ENCODE measurements at places on chromosomes 1 and 21.

DNA sequence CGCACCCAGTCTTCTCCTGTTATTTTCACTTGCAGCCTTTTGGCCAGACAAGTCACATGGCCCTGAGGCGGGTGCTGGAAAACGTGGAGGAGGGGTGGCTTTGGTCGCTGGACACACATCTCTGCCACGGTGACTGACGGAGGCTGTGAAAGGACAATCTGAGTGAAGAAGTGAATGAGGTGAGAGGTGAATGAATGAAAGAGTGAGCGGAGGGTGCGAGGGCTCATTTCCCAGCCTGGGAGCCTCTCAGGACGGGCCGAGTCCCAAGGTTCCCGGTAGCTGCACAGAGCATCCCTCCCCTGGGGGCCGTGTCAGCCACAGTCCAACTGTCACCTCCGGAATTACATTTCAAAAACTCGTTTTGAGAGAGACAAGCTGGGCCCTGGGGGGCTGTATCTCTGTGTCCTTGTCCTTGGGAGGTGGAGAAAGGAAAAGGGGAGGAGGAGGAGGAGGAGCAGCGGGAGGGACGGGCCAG lies 89.6 kb downstream of the UBIAD1 start:
- no peak for DNase-seq

DNA sequence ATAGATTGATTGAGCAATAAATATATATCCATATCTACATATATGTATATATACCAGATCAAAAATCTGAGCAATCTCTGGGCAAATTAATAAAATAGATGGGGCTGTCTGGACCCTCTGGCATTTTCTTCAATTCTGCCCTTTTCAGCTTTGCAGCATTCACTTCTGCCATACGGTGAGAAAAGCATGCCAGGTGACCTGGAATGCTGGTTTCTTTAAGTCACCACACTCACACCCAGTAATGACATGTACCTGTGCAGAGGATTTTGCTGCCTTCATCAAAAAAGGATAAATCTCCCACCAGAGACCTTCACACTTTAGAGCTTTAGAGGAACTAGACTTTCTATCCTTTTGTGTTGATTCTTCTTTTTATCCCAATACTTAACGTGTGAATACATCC lies 223.2 kb upstream of the NFIA start:
- DNase-seq, result no peak

DNA sequence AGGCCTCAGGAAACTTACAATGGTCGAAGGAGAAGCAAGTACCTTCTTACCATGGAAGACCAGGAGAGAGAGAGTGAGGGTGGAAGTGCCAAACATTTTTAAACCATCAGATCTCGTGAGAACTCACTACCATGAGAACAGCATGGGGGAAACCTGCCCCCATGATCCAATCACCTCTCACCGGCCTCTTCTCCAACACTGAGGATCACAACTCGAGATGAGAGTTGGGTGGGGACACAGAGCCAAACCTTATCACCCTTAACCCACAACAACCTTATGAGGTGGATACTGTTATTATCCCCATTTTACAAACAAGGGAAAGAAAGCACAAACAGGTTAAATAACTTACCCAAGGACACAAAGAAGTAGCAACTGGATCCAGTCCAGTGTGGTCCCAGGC lies 80.5 kb downstream of the MPZL1 start:
- DNase-seq, result no peak

DNA sequence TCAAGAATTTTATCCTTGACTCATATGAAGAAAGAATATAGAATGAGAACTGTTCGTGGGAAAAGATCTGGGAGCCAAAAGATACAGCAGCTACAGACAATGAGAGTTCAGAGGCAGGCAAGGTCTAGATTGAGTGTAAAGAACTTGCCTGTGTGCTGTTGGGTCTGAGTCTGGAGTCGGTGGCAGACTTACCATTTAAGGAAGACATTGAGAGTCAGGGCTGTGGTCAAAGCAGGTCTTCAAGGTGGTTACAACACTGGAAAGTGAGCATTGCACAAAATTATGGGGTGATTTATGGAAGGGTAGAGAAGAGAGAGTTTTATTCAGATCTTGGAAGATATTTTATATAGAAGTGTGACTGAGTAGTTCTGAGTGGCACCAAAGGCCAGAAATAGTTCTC lies 80.6 kb downstream of the TBX19 start:
- no peak for DNase-seq

GRCh38 chr1:192170196-192170984 lies 12.1 kb downstream of the RGS18 start:
- DNase-seq, result no peak

GRCh38 chr1:151455966-151456365 lies 3.3 kb downstream of the POGZ start:
- no peak for DNase-seq

GRCh38 chr21:43874085-43874805 lies 9.2 kb downstream of the AGPAT3 start:
- no peak for DNase-seq

GRCh38 chr1:33295023-33295422 lies 25.9 kb downstream of the A3GALT2 start:
- DNase-seq, result no peak

- DNase-seq, result no peak
Observed at GRCh38 chr1:89907727-89908212, 86.9 kb downstream of the LRRC8D start.

- DNase-seq, result no peak
Observed at GRCh38 chr1:168801032-168801745, 72.2 kb upstream of the DPT start.

DNA sequence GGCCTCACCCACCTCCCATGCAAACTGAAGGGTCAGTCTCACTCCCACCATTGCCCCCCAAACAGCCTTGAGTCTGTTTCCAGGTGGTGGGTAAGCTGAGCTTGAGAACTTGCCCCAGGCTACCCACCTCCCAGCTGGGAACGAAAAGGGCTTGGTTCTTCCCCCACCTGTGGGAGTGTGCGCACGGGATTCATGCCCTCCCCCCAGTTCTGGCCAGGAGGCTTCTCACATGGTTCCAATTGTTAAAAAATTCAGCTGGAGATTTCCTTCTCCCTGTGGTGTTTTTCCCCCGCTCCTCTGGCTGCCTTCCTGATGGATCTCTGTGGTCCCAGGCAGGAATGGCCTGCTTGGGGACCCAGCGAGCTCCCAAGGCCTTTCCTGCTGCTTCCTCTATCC lies 81.8 kb upstream of the C21orf91 start:
- DNase-seq, result no peak

DNA sequence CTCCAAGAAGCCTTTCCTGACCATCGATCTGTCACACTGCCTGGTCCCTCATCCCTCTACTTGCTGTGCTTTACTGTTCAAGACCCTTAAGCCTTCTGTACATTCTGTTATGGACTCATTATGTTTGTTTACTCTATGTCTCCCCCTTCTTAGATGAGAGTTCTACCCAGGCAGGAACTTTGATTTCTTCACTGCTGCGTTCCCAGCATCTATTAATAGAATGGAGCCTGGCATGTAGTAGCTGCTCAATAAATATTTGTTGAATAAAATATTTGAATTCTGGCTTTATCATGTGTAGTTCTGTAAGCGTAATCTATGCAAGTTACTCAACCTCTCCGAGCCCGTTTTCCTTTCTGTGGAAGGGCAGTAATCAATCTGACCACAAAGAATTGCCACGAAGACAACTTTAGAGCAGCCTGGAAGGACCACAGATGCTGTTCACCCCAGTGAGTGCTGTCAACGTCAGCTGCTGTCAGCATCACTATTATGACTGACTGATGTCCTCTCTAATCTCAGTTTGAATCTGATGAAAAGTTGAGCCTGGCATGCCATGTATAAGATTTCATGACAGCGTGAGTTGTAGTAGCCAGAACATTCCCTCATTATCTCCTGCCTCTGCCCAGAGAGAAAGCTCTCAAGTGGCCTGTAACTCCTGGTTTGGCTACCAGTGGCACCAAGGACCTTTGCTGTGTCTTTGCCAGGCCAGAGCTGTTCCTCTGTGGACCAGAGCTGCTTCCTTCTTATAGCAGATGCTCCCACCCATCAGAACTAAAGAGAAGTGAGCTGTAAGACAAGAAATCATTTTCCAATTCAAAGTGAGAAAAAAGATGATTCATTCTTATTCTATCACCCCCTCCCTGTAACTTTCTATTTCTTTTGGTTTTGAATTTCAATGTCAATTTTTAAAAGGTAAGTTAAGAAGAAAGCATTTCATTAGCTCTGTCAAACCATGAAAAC lies 94.5 kb downstream of the PRDM2 start:
- no peak for DNase-seq

- no peak for DNase-seq
Observed at GRCh38 chr1:2380816-2381591, 10.3 kb downstream of the MORN1 start.

DNA sequence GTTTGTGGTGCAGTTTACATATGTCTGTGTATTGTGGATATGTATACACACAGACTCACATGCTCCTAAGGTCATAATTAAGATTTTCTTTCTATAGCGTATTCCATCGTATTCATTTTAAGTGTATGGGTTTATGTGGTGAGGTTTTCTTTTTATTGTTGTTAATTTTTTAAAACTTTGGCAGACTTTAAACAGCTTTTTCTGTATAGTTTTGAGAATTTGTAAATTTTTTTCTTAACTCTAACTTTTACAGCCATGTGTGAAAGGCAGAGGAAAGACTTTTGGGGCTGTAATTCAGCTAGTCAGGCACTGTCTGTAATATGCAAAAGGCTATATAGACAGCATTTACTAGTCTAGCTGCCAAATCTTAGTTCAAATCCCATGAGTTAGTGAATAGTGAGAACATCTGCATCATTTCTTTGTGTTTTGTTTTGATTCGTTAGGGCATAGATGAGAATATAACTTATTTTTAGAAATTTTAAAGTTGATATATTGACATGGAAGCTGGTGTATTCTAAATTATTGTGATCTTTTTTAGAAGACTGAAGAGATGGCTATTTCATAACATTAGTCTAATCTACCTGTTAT lies 2.3 kb downstream of the MAGI3 start:
- DNase-seq, result no peak

DNA sequence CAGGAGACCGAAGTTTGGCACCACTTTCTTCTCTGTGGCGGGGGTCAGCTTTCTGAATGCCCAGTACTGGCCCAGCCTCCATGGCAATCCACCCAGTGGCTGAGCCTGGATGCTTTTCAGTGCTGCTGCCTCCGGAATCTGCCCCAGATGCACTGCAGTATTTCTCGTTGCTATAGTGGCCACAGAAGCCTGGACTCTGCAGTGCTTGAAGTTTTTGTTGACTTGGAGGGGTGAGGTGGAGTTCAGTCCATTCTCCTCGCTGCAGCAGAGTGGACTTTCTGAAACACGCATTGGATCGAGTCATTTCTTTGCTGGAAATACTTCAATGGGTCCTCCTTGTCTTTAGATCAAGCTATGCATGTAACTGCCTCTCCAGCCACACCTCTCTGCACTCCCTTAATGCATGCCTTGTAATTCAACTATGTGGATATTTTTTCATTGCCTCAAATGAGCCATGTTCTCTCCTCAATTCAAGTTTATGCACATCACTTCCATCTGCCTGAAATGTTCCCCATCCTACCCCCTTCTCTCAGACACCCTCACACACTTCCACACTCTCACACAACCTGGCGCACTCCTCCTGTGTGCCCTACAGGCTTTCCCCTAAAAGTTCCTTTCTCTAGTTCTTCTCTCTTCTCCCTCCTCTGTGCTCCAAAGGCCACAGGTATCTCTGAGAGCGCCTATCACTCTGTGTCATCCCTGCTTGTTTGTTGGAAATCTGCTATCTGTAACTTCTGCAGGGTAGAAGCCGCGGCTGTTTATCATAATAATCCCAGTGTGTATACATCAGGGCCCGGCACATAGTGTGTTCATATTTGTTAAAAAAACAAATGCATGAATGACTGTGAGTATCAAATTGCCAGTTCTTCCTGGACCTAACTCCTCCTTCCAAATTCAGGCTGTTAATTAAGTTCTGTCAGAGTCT lies 16.5 kb downstream of the ADAM30 start:
- DNase-seq, result no peak

DNA sequence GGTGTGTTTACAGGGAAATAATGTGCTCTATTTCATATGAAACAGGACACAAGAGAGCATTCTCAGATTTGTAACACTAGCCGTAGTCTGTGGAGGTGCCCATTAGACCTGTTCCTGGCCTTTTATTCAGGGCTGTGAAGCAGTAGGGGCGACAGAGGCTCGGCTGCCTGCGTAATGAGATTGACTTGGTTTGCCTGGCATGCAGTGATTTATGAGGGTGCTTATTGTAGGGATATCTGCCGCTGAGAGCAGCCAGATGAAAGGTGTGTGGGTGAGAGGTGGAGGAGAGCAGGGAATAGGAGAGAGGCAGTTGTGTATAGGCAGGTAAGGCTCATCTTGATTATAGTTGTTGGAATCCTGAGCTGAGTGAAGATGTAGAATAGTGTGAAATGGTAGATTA lies 51.3 kb downstream of the DNAJC6 start:
- no peak for DNase-seq

GRCh38 chr1:99525331-99525730 lies 120.6 kb upstream of the PALMD start:
- DNase-seq, result no peak
